ENCODE measurements at places on chromosomes 5 and 9.

- no peak for DNase-seq
Observed at GRCh38 chr9:123232332-123232731, 36.1 kb downstream of the STRBP start.

DNA sequence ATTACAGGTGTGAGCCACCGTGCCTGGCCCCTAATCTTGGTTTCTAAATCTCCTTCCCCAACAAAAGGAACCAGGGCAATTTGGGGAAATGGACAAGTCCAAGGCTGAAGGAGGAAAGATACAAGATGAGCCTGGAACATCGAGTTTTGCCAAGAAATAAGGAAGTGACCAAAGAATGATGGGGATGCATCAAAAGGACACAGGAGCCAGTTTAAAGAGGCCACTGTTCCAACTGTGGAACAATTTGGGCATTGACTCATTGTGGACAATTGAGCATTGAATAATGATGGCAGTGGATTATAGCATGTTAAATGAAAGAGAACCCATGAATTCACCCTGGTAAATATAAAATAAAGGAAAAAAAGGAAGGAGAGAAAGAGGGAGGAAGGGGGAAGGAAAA lies 47.5 kb downstream of the DUSP1 start:
- no peak for DNase-seq

DNA sequence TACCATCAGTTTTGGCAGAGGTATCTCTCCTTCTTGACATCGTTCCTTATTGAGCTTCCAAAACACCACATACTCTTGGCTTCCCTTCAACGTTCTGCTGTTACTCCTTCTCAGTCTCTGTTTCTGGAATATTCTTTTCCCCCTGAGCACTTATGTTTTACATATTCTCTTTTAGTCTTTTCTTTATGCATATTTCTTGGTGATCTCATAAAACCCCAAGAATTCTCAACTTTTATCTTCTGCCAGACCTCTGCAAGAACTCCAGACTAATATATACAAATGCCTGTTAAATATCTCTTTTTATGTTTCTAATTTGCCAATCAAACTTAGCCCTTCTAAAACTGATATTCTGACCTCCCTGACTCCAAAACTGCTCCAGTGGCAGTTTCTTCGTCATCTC lies 453.4 kb upstream of the CTNND2 start:
- DNase-seq, result no peak

- DNase-seq, result no peak
Observed at GRCh38 chr5:32096891-32097595, 77.1 kb downstream of the GOLPH3 start.

DNA sequence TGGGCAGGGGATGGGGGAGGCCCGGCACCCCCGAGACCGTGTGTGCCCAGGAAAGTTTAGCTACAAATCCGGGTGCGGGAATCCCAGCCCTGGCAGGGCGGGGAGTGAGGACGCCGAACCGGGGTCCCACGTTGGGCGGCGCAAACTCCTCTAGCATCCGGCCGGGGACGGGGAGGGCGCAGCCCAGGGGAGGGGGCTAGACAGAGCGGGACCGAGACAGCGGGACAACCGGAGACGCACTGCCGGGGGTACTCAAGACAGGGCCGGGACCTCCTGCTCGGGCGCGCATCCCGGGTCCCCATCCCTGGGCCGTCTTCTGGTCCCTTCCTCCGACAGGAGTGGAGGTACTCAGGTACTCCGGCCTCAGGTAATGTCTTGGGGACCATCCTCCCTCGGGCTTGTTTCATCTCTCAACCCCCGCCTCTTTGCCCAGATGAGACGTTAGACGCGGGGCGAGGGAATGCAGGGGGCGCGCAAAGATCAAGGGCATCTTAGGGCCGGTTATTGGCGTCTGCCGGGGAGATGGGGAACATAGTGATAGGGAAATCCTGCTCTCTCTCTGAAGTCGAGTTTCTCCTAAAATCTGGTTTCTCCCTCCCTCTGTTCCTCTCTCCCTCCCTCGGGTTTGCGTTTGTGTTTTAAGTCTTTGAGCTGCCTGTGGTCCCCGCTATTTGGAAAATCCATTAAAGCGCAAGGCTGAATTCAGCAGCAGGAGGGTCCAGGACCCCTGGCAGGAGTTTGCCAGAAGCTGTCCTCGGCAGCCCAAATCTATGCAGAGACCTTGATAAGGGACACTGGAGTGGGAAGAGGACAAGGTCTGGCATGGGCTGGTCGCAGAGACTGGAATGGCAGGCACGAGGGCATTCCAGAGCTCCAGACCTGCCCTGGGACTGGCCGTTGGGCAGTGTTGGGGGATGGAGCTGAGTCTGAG lies 815 bp downstream of the PDZD2 start:
- no peak for DNase-seq

- no peak for DNase-seq
Observed at GRCh38 chr5:124773315-124774311, 27.2 kb upstream of the ZNF608 start.

DNA sequence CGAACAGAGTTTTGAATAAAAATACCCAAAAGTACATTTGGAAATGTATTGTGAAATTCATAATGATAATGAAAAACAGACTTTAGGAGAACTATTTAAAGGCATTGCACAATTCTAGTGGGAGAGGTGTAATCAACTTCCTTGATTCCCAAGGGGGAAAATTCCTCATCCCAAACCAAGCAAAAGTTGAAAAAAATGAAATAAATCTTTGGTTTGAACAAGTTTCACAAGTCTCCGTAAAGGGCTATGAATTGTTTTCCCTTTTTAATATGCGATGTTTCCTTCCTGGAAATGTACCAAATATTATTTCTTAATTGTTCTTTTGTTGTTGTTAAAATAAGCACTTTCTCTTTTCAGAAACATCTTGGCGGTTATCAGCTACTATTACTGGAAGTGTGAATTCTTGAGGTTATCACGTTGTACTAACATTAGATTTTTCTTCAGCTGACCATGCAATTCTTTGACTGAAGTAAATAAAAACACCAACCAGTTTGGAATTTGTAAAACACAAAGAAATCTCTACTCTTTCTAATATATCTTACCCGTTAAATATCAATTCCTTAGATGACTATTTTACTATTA lies 59.3 kb downstream of the SVEP1 start:
- no peak for DNase-seq

DNA sequence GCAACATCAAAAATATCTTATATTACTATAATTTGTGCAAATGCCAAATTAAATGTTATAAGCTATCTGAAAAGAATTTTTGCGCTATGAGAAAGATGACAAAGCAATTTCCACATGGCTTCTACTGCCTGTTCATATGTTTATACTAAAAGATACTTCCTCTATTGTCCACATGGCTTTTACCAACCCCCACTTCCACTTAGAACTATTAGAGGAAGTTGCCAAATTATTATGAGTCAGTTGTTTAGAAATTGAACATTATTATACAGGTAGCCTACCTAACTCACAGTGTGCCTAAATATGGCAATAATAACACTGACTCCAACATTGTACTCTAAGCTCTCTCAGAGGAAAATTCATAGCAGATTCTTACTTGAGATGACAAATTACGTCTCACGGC lies 37.6 kb upstream of the SLC27A6 start:
- DNase-seq, result no peak

DNA sequence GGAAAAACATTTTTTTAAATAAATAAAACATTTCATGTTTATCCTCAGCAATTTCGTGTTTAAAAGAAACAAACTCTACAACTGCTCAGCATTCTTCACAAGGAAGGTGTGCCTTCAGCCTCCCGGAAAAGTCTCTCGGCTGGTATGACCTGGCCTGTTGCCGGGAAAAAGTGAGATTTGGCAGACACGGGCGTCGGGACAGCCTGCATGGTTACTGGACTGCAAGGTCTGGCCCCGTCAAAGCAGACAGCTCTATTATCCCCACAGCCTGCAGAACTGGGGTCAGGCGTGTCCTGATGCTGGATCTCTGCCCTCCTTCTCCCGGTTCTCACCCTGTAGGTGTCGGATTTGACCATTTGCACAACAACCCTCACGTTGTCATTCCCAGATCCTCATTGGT lies 120.3 kb upstream of the SPATA31C2 start:
- DNase-seq, result no peak

DNA sequence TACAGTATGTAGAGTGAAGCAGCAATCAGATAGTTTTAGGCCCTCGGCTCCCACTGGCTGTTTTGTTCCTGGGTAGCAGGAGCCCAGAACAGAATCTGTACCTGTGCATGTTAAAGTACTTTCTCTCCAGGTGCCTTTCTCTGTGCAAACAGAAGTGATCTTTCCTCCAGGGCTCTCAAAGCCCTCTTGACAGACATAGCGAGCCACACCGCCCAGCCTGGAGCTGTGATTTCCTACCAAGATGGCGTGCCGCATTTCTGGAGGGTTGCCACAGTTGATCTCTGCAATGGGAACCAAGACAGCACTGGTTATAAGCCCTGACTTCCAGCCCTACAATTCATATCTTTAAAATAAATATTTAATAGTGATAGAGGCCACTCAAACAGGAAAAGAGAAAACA lies 50.9 kb downstream of the SUSD1 start:
- no peak for DNase-seq

GRCh38 chr5:6673963-6674362 lies 39.3 kb upstream of the TENT4A start:
- DNase-seq, result no peak

DNA sequence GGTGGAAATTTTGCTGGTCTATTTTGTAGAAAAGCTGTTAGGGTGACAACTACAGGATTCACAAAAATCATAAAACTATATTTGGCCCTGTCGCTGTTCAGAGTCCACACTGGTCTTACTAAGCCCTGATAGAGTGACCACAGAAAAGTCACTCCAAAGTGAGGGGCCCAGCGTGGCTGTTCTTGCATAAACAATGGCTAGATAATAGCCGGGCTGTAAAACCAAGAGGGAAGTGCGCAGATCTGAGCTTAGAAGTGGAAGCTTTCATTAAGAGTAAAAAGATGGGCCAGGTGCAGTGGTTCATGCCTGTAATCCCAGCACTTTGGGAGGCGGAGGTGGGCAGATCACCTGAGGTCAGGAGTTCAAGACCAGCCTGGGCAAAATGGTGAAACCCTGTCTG lies 15.5 kb upstream of the CTSL start:
- no peak for DNase-seq

GRCh38 chr5:131459216-131459615 lies 175.8 kb downstream of the RAPGEF6 start:
- DNase-seq, result no peak

DNA sequence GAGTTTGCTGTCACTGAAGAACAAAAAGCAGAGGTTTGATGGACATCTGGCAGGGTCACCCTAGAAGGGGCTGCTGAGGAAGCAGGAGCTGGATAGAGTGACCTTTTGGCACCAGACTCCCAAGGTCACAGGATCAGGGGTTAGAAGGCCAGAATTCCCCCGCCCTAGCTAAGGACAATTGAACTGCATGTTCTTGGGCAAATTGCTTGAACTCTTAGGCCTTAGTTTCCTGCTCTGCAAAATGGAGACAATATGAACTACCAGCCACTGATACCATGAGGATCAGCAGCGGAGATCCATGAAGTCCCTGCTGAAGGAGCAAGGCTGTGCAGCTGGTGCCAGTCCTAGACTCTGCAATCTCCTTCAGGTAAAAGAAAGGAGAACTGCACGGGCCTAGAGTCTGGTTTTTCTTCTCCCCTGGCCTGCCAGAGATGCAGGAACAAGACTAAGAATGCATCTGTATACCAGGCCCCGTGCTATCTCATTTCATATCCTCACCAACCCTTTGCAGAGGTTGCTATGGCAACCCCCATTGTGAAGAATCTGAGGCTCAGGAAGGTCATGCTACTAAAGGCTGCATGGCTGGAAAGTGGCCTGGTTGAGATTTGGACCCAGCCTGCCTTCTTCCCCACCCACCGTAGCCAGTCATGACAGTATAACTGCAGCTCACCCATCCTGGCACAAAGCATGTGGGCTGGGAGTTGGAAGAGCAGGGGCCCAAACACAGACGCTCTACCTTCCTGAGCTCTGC lies 33.7 kb downstream of the CAMK2A start:
- DNase-seq, result peak; percentile 78

DNA sequence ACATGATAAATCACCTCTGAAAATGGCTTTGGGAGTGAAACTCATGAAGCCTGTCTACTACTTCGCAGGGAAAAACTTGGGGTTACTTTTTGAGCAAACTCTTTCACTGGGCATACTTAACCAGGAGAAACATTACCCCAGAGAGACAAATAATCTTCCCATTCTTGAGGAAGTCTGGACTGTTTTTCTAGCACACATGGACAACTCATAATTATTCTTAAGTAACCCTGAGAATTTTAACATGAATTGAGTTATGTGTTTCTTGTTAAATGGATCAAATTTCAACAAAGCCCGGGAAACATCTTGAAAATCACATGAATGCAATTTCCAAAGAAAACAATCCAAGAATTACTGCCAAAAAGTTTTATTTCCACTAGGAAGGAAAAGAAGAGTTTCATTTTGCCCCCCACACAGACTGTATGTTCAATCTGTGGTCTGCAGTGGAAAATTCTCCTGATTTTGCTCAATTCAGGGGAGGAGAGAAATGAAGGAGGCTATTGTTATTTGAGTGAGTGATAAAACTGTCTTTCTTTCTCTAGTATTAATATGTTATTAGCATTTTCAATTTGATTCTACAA lies 564.8 kb upstream of the CLINT1 start:
- no peak for DNase-seq

GRCh38 chr5:134380346-134380745 lies 9.0 kb downstream of the UBE2B start:
- no peak for DNase-seq

- DNase-seq, result no peak
Observed at GRCh38 chr9:135345775-135346433, 133.7 kb upstream of the PPP1R26 start.

DNA sequence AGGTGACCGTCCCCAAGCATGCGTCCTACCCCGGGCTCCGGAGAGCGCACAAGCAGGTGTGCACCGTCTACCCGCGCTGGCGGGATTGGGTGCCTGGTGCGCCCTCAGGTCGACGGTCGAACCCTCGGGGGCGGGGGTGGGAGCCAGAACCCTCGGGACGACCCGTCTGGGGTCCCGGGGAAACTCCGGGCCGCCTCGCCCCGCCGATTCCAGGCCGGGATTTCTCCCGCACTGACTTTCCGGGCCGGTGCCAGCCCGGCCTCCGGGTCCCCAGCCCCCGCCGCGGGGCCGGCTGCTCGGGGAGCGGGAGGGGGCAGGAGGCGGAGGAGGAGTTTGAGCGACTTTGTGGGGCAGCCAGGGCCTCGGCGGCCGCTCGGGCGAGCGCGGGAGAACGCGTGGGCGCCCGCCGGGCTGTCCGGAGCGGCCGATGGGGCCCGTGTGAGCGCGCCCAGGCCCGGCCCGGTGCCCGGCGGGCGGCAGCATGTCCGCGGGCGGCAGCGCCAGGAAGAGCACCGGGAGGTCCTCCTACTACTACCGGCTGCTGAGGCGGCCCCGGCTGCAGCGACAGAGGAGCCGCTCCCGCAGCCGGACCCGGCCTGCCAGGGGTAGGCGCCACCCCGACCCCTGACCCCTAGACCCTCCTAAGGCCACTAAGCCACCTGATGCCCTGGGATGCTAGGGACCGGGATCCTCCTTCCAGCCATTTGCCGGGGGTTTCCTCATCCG lies at the start of gene DAB2IP:
Gene DAB2IP (plus strand): TSS at position 340 of the 726 bp plus-strand sequence. CDS start 142 bp downstream, at position 482.
- peak; percentile 86 for DNase-seq

Measured in SK-N-DZ (cell line).